Stimulated activated CD4-positive, alpha-beta T cell treated with anti-CD3 and anti-CD28 coated beads, Interleukin-12 subunit alpha, Interleukin-12 subunit beta, amount 100 ng/mL, for 4 hours (primary cell): ENCODE measurements at places on chromosomes 16 and 17.

GRCh38 chr16:56228476-56228875, 37.2 kb downstream of the GNAO1 start:
- no peak for DNase-seq

- no peak for DNase-seq
Measured at GRCh38 chr16:57196286-57196685, 10.2 kb downstream of the RSPRY1 start.

DNA sequence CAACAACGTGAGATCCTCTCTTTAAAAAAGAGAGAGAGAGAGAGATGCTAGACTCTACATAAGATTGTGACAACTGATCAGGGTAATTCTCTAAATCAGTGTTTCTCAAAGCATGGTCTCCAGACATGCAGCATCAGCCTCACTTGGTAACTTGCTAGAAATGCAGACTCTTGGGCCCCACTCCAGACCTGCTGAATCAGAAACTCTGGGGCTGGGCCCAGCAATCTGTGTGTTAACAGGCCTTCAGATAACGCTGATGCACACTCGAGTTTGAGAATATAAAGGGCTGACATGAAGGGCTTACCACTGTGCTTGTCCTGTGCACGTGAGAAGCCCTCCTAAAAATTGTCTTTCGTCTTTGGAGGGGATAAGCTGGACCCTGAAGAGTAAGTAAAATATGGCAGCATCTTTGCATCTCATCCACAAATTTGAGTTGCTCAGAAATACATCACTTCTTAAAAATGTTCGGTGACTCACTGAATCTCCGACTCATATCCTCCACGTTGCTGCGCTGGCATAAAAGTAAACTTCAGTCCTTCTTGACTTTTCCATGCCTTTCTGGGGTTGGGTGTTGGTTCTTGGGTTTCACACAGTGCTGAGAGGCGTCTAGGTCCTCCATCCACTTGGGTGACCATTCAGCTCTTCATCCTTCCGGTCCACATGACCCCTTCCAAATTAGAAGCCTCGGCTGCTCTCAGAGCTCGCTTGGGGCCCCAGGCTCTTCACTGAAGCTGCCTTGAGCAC, 26.1 kb upstream of the KDM8 start:
- no peak for DNase-seq

DNA sequence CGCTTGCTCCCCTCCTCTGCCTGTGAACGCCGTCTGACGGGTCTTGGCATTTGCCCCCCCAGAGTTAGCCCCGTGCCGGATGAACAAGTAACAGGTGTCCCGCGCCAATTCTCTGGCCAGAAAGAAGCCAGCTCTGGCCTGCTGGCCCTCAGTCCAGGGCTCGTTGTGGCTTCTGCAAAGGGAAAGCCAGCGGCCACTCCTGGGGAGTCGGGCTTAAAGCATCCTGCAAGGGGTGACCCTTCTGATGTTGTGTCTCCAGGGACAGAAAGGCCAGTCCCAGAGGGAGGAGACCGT, 18.4 kb upstream of the OSGIN1 start:
- no peak for DNase-seq

- no peak for DNase-seq
Measured at GRCh38 chr17:56320443-56320842, 167.2 kb downstream of the ANKFN1 start.

DNA sequence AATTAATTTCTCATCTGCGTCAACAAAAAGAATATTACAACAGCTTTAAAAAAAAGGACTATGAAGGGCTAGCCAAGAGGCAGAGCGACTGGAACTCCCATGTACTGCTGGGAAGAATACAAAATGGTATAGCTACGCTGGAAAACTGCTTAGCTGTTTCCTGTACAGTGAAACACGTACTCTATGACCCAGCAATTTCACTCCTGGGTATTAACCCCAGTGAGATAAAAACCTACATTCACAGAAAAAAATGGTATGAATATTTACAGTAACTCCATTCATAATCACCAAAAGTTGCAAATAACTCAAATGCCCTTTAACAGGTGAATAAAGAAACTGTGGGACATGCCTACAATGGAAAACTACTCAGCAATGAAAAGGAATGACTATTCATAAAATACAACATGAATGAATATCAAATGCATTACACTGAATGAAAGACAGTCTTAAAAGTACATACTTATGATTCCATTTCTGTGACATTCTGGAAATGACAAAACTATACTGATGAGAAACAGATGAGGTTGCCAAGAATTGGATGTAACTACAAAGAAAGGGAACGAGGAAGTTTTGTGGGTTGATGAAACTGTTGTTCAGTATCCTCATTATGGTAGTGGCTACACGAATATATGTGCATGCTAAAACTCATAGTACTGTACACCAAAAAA, 27.6 kb downstream of the CMTM4 start:
- DNase-seq, result no peak

- DNase-seq, result no peak
Measured at GRCh38 chr17:36214918-36215317, 4.1 kb downstream of the CCL4L2 start.

DNA sequence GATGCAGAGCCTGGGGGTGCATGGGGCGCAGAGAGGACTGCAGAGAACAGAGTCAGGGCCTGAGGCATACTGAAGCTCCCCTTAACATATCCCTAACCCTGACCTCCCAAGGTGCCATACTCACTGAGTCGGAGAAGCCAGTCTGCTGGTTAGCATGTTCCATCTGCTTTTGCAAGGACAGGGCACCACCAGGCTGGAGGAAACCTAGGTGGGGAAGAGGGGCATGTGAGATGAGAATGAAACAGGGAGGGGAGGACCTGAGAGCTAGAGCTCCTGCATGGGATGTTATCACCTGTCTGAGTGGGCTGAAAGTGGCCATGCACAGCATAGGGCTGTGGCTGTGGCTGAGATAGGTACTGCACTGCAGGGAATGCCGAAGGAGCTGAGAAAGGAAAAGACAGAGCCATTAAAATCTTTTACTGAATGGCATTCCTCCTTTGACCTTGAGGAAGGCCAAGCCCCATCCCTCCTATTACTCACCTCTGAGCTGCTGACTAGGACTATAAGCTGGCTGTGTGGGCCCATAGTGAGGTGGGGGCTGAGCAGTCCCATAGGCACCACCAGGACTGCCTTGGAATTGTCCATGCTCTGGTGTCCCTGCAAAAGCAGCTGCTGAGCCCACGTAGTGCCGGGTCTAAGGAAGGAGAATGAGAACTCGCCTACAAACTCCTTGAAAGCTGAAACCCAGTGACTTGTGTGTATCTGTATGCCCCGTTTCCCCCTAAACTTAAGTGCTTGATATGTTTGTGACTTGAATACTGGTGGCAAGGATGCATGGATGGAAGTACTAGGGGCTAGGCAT, 1.9 kb downstream of the GPS2 start:
- no peak for DNase-seq

GRCh38 chr17:33280162-33280943, 12.7 kb downstream of the ASIC2 start:
- no peak for DNase-seq
